ENCODE measurements at places on chromosomes 3 and 15.

DNA sequence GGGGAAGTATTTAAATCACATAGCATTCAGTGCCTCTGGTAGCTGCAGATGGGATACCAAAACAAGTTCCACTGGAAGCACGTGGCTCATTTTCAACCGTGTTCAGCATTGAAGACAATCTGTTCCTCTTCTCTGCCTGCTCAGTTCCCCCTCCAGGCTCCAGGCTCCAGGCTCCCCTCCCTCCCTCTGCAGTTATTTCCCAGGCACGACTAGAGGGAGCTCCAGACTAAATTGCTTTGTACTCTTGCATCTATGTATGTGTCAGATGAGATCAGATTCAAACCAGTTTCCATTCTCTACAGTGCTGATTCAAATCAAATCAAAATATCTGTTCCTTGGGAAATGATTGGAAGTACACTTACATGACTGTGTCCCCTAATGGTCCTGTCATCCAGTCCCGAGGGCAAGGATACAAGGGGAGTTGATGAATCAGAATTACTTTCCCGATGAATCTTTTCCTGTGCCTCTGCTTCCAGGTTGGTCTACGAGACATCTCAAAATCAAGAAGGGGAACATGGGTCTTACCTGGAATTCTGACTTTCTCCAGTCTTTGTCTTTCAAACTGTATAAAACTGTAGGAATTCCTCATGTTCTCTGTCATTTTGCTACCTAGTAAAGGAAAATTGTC, 600.5 kb downstream of the EDEM1 start:
- DNase-seq, result no peak

DNA sequence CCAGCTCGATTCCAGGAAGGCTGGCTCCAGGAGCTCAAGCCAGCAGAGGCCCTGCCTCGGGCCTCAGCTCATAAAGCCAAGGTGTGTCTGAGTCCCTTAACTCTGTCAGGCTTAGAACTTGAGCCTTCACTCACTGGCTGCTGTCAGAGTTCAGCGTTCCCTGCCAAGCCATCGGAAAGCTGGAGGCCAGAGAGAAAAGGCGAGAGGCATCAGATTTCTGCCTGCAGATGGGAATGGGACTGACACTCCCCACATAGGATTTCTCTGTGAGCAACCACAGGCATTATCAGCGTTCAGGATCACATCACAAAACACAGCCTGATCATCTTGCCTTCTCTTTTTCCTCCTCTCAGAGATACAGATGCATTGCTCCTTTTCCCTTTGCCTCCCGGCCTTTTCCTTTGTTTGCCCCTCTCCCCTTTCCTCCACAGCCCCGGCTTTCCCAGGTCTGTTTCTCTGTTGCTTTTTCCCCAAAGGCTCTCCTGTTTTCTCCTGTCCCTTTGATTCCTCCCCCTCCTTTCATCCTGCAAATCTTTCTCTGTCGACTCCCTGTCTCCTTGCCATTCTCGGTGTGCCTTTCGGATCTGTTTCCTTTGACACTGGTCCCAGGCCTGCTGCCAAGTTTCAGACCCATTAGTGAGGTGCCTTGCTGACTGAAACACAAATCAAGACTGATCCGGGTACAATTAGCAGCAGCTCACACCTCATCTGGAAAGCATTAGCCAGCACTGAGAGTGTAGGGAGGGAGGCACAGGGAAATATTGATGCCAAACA, 44.5 kb upstream of the BOC start:
- DNase-seq, result peak; percentile 96

- no peak for DNase-seq
These were observed 111.0 kb downstream of the MECOM start for GRCh38 chr3:169552533-169552932.

DNA sequence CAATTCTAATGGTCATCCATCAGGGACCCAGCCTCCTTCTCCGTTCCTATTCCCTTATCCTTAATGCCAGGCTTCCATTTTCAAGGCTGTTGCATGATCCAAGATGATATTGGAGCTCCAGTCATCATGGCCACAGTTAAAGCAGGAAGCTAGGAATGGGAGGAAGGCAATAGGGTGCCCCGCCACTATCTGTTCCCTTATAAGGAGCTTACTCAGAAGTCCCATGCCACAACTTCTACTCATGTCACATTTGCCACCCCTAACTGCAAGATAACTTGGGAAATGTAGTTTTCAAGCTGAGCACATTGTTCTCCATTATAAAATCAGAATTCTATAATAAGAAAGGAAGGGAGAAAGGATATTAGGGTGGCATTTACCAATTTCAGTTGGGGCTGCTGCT, 38.6 kb upstream of the SPSB4 start:
- DNase-seq, result no peak

GRCh38 chr15:58473724-58474123, 41.9 kb downstream of the LIPC start:
- DNase-seq, result no peak

- DNase-seq, result no peak
These were observed 108.8 kb upstream of the MME start for GRCh38 chr3:154971341-154971740.

- DNase-seq, result no peak
These were observed 41.9 kb downstream of the FMN1 start for GRCh38 chr15:33152502-33153109.

Measured in NCI-H2081 treated with DMSO at 0.1 percent for 48 hours (cell line).